Activated T-cell treated with anti-CD3 and anti-CD28 coated beads, Interleukin-2, amount 50 U/mL, for 24 hours (primary cell): ENCODE measurements at places on chromosomes 6 and 20.

- no peak for DNase-seq
These were observed 113.5 kb upstream of the HDAC2 start for GRCh38 chr6:114084327-114084890.

DNA sequence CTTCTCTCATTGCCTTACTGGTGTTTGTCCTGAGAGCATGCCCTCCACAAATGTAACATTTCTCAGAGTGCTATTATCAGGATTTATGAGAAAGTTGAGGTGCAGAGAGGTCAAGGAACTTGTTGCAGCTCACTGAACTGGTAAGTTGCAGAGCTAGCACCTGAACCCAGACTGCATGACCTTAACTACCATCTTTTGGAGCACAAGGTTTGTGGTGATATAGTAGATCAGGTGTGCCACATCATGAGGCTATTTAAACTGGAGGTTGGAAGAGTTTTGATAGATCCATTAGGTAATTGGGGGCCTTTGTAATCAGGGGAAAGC lies 112.0 kb upstream of the CITED2 start:
- no peak for DNase-seq

DNA sequence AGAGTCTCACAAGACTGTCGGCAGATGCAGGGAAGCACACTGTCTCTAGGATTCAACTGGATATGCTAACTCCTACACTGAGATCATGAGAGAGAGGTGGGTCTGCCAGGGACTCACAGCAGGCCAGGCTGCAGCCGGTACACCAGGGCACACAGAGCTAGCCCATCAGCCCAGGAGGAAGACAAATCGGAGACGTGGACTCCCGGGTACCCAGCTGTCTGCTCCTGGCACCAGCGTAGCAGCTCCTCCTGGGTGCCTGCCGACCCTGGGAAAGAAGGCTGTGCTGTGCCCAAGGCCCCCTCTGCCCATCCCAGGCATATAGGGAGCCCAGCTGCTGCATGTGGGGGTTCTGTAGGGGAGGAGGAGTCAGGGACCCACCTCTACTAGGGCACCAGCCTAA lies 7.0 kb downstream of the MICAL1 start:
- no peak for DNase-seq

DNA sequence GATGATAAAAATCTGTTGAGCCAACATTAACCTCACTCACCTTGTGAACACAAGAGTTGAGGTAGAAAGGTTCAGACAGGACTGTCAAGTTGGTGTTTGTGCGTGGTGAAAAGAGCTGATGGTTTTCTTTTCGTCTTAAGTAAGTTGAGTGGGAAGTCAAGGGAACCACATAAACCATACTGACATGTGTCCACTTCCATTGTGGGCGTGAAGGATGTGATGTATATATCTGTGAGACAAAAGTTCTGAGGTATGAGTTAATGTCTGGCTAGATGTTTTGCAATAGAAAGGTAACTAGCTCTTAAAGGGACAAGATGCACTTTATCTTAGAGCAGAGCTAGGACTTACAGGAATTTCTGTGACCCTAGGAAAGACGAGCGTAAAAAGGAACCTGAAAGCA lies 1272.1 kb upstream of the ADGRB3 start:
- DNase-seq, result no peak

DNA sequence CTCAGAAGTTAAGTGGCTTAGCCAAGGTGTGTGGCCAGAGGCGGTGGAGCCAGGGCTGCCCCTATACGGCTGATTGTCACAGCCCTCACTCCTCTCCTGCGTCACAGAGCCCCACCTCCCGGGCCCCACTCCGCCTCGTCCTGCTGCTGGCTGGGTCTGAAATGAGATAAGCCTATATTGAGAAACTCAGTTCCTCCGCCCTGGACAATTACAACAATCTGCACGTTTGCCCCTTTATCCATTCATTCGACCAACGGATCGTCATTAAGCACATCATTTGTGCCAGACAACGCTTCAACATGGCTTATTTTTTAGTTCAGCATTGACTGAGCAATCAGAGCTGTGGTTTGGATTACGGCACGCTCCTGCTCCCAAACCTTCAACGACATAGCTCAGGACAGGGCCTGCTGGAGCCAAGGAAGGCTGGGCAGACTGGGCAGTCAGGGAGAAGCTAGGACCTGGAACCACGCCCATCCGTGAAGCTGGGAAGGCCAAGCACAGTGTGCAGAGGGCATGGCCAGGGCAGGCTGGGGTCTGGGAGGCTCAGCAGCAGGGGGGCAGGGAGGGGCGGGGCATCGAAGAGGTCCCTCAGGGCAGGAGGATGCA lies 16.6 kb upstream of the EZR start:
- DNase-seq, result no peak

- DNase-seq, result no peak
These were observed 75.4 kb downstream of the RPP40 start for GRCh38 chr6:4928426-4928825.

DNA sequence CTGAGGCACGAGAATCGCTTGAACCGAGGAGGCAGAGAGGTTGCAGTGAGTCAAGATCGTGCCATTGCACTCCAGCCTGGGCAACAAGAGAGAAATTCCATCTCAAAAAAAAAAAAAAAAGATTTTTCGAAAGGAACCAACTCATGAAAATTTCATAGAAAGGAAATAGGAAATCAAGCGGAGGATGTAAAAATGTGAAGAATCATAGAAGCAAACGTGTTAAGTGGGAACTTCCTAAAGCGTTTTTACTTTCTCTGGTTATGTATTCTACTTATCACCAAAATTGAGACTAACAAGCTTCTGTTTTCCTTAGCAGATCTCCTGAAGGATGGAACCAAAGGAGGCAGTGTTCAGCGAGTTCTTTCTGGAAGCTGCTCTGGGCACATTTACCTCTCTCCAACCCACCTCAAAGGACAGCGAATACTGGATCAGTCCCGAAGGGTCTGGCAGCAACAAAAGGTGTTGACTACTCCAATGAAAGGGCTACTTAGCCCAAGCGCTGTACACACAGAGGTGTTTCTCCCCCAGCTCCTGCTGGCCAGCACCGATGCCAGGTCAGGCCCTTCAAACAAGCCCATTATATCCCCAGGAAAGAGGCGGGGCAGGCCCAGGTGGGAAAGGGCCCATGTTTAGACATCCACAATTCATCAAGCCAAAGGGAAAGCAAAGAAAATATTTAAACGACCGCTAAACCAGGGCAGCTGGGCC lies 327.5 kb upstream of the JARID2 start:
- DNase-seq, result no peak
